PC-3 (cell line): ENCODE measurements at places on chromosomes 3 and 15. TPM values are rescaled to one million over a fixed set of nuclear protein-coding genes. Genes with fewer than 3 reads are reported as not detected.

Gene RPP25
- 6.6 and 7.1 TPM in 2 replicates for total RNA-seq

Gene BCL2A1
- 16.9 and 21.1 TPM in 2 replicates for total RNA-seq

Gene PPP1R14D
- total RNA-seq = 0.33 TPM in 1 of 2 replicates, not detected in the other

Gene ACP3
- 0.15 and 0.75 TPM in 2 replicates for total RNA-seq
